ENCODE measurements at places on chromosomes 2 and 18.

- DNase-seq = no peak
Measured at GRCh38 chr2:46356991-46357390, 59.8 kb downstream of the EPAS1 start.

GRCh38 chr2:12325806-12326205 lies 390.9 kb upstream of the TRIB2 start:
- DNase-seq = no peak

- no peak for DNase-seq
Measured at GRCh38 chr2:135086222-135086621, 34.1 kb downstream of the RAB3GAP1 start.

GRCh38 chr2:238305092-238305862 lies 15.0 kb upstream of the TRAF3IP1 start:
- no peak for DNase-seq

- peak; percentile 45 for DNase-seq
Measured at GRCh38 chr2:135709992-135710391, 31.7 kb upstream of the UBXN4 start.

- no peak for DNase-seq
Measured at GRCh38 chr2:31919499-31919898, 91.3 kb downstream of the MEMO1 start.

DNA sequence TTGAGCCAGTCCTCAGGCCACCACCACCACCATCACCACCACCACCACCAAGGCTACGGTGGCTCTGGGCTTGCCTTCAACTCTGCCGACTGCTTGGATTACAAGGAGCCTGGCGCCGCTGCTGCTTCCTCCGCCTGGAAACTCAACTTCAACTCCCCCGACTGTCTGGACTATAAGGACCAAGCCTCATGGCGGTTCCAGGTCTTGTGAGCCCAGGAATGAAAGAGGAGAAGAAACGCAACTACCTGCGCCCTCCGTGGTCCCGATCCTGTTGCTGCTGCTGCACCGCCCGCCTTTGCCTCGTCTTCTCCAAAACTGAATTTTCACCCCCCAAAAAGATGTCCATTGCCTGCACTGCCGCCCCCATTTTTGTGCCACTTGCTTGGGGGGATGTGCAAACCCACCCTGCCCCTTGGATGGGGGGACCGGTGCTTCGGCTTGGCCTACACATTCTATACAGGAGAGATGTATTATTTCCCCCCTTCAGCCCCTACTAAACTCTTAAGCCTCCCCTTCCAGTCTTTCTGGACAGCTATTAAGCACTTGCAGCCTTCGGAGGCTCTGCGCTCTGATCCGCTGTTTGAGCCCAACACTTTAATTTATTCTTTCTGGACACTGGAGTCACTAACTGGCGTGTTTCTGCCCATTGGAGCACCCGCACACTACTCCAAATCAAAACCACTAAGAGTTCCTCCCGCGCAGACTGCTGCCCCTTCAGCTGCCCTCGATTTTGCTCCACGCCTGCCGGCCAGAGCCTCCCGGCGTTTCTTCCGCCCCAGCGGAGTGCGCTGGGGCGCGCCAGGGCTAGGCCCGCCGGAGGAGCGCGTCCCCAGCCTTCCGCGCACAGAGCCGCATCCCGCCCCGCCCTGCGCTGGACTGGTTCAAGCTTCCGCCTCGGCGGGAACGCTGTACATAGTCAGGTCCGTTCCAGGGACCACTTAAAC lies 5.7 kb downstream of the OTX1 start:
- no peak for DNase-seq
